ENCODE measurements at places on chromosomes 5 and 9. TPM values are rescaled to one million over a fixed set of nuclear protein-coding genes. Genes with fewer than 3 reads are reported as not detected.

SLC45A2 gene
- not detected for total RNA-seq

GALNT10 gene
- 44.1 TPM for total RNA-seq

FOXD4L4 gene
- 0.33 TPM for total RNA-seq

ENHO gene
- total RNA-seq: not detected

DNA sequence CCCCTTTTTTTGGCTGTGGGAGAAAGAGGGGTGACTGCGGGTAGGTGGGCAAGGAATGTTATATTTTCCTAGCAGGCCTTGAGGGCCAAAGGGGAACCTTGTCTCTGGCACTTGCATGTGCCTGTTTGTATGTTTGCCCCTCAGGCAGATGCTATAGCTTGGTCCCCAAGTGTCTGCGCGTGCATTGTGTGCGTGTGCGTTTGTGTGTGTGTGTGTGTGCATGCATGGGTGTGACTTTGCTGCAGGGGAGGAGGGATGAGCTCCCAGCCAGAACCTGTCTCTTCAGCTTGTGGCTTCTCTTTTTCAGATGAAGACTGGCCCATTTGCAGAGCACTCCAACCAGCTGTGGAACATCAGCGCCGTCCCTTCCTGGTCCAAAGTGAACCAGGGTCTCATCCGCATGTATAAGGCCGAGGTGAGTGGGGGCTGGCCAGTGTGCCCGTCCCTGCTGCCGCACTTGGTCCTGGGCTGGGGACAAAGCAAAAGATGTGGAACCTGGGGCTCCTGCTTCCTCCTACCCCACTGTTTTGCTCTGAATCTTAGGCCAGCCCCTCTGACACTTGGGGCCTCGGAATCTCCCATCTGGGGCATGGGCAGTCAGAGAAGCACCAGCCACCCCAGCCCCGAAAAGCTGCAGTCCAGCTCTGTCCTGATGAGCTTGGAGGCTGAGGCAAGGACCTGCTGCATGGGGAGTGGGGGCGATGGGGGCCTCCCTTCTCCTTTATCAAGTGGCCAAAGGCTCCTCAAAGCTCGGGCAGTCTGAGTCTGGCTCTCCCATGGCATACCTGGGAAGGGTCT, 31.1 kb downstream of the PTPA start:
- peaks cover 31% of the 10 kb centered on the region for H3K4me1 ChIP-seq
- no peaks in the 10 kb centered on the region for H3K36me3 ChIP-seq
- peak overlapping the region; percentile 66 for H3K27ac ChIP-seq

DNA sequence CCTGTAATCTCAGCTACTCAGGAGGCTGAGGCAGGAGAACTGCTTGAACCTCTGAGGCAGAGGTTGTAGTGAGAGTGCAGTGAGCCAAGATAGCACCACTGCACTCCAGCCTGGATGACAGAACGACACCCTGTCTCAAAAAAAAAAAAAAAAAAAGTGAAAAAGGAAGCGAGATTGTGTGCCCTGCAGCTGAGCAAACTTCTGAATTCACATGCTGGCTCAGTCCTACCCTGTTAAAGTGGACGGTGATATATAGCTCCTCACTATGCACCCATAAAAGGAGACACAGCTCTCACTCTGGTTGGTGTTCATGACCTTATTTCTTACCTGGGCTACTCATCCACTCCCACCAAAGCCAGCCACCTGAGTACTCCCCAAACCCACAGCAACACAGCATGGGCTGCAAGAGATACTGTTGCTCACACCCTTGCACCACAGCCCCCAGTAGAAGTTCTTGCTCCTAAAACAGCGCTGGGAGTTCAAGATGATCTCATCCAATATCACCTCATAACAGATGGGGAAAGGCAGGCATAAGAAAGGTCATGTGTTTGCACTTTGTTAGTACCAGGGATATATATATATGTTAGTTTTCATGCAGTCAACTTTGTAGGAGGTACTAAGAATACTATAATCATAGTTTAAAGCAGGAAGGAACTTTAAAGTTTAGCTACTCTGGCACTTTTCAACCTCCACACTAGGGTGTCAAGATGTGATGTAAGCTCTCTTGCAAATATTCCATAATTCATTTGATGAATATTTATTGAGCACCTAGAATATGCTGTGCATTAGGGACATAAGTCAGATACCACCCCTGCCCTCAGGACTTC, 4.0 kb downstream of the TTLL11 start:
- H3K4me3 ChIP-seq: no peak overlapping the region
- no peak for DNase-seq
- H3K4me1 ChIP-seq: peaks cover 31% of the 10 kb centered on the region
- peaks cover 1% of the 10 kb centered on the region for H3K27me3 ChIP-seq

DNA sequence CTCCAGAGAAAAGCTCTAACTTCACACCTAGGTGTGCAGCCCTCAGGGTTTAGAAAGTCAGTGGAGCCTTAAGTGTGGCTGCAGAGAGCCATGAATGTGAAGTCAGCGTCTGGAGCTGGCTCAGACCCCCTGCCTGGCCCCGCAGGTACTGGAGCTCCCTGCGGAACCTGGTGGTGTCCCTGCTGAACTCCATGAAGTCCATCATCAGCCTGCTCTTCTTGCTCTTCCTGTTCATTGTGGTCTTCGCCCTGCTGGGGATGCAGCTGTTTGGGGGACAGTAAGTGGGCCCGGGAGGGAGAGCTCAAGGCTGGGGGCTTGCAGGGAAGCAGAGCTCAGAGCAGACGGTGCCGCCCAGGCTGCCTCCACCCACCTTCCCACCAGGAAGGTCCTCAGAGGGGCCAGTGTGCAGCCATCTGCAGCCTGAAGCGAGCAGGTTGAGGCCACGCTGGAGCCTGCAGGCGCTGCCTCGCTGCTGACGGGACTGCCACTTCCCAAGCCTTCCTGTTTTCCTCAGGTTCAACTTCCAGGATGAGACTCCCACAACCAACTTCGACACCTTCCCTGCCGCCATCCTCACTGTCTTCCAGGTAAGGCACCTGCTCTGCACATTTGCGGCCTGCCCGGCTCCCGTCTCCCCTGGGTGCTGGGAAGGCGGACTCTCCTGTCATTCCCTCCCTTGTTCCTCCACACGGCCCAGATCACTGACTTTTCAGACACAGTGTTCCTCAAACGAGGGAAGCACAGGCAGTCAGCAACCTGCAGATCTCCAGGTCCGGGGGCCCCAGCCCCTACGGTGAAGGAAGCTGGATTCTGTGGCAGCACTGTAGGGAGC, 108.9 kb downstream of the CACNA1B start:
- H3K27me3 ChIP-seq: peaks cover 28% of the 10 kb centered on the region
- no peaks in the 10 kb centered on the region for H3K36me3 ChIP-seq
- DNase-seq: no peak
- H3K4me3 ChIP-seq: no peak overlapping the region
- no peak overlapping the region for H3K27ac ChIP-seq

- DNase-seq: no peak
- no peak overlapping the region for H3K27ac ChIP-seq
- H3K4me1 ChIP-seq: no peaks in the 10 kb centered on the region
- H3K4me3 ChIP-seq: no peak overlapping the region
Measured at GRCh38 chr5:149147676-149148075, 6.4 kb downstream of the ABLIM3 start.

GRCh38 chr5:132143148-132143547, 69.6 kb downstream of the CSF2 start:
- no peaks in the 10 kb centered on the region for H3K27me3 ChIP-seq
- H3K27ac ChIP-seq: no peak overlapping the region
- H3K4me3 ChIP-seq: no peak overlapping the region
- no peaks in the 10 kb centered on the region for H3K4me1 ChIP-seq

- no peaks in the 10 kb centered on the region for H3K36me3 ChIP-seq
- H3K4me1 ChIP-seq: no peaks in the 10 kb centered on the region
- no peak for DNase-seq
- H3K27me3 ChIP-seq: peaks cover 7% of the 10 kb centered on the region
Measured at GRCh38 chr9:76987594-76988200, 31.8 kb upstream of the FOXB2 start.

DNA sequence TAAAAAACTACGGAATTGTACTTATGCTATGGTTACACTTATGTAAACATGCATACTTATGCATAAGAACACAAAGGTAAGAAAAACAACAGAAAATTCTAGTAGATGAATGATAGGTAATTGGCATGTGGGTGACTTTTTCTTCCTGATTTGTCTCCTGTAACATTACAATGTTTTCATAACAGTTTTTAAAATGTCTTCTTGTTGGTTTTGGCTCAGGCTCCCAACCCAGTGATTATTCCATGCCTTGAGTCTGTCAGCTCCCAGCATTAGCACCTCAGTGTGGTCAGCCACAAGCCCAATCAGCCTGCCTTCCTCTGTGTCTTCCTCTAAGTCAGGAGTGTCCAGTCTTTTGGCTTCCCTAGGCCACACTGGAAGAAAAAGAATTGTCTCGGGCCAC, 7.9 kb upstream of the FOXE1 start:
- peaks cover 54% of the 10 kb centered on the region for H3K27me3 ChIP-seq
- no peaks in the 10 kb centered on the region for H3K36me3 ChIP-seq
- no peak overlapping the region for H3K4me3 ChIP-seq
- H3K27ac ChIP-seq: no peak overlapping the region

DNA sequence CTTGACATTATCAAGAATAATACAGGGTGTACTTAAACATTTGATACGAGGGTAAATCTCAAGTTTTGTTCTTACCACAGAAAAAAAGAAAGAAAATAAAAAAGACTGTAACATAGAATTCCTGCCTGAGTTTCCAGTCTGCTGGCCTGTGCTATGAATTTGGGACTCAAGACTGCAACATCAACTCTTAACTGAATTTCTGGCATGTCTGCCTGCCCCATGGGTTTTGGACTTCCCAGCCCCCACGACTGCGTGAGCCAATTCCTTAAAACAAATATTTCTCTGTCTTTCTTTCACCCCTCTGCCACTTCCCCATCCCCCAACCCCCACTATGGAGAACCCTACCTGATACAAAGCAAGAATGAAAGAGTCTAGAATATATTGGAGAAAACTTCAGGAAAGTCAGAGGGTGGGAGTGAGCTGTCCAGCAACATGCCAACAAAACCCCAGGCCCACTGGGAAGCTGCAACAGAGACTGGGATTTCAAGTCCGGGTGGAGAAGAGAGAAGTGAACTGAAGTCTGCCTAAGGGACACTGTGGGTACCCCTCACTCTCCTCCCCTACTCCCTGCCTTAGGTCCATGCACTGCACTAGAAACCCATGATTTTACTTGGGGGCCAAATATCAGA, 43.0 kb downstream of the MARCHF3 start:
- H3K27me3 ChIP-seq: no peaks in the 10 kb centered on the region
- no peak for DNase-seq
- no peaks in the 10 kb centered on the region for H3K36me3 ChIP-seq
- peak overlapping the region; percentile 75 for H3K27ac ChIP-seq

- peaks cover 5% of the 10 kb centered on the region for H3K27me3 ChIP-seq
- DNase-seq: no peak
- no peak overlapping the region for H3K27ac ChIP-seq
- no peak overlapping the region for H3K4me3 ChIP-seq
- no peaks in the 10 kb centered on the region for H3K4me1 ChIP-seq
Measured at GRCh38 chr5:167945542-167946384, 345.7 kb upstream of the WWC1 start.

GRCh38 chr5:150082374-150082773, 4.0 kb downstream of the CSF1R start:
- H3K27me3 ChIP-seq: peaks cover 27% of the 10 kb centered on the region
- no peak overlapping the region for H3K27ac ChIP-seq
- H3K36me3 ChIP-seq: no peaks in the 10 kb centered on the region
- H3K4me3 ChIP-seq: no peak overlapping the region
- H3K4me1 ChIP-seq: peaks cover 14% of the 10 kb centered on the region

DNA sequence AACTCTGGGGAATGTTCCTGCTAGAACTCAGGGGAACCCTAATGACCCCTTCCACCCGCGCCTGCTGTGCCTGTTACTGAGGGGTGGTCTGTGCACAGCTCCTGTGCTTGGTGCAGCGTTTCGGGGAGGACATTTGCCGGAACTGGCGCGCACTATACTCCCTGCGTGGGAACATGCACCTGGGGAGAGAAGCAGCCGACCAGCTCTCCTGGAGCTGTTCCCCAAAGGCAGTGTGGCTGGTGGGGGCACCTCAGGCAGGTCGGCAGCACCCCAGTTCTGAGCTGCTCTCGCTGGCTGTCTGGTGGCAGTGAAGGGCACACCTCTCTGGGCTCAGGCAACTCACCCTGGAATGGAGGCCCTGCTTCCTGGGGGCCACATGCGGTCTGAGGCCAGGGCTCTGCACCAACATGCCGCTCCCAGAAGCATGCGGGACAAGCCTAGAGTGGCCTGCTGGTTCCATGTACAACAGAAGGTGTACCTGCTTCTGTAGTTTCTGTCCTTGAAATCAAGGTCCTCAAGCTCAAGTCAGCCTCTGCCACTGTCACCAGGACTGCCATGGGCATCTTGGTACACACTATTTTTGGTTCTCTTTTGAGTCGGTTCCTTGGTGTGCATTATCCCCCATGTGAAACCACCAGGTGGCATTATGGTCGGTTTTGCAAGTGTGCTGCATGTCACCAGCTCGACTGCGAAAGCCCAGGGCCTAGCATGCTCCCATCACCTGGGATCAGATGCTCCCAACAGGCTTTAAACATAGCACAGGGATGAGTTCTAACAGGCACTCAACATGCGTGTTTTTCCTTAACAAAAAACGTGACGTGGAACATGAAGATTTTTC, 7.8 kb upstream of the MRNIP start:
- DNase-seq: no peak
- H3K27me3 ChIP-seq: no peaks in the 10 kb centered on the region
- H3K4me3 ChIP-seq: no peak overlapping the region
- H3K27ac ChIP-seq: peak overlapping the region; percentile 43
- no peaks in the 10 kb centered on the region for H3K36me3 ChIP-seq

- H3K4me1 ChIP-seq: no peaks in the 10 kb centered on the region
- H3K27ac ChIP-seq: no peak overlapping the region
- H3K4me3 ChIP-seq: no peak overlapping the region
- H3K27me3 ChIP-seq: peaks cover 20% of the 10 kb centered on the region
- DNase-seq: no peak
Measured at GRCh38 chr9:135078361-135078821, 9.1 kb upstream of the OLFM1 start.

DNA sequence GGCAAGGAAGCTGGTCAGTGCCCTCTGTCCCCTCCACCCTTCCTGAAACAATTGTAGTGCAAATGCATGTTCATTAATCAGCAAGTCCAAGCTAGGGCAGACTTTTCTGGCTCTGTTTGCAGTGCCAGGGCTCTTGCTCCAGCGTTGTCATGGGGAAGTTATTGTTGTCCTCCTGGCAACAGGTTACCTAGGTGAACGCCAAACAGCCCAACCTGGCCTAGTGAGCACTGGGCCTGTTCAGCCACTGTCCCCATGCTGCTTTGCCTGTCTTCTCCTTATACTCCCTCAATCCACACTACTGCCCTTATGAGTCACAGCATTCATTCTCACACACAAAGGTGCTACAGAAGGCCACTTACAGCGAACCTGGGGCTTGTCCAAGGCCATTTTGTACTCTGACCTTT, 34.5 kb upstream of the GLIS3 start:
- no peak overlapping the region for H3K4me3 ChIP-seq
- no peak for DNase-seq
- H3K27me3 ChIP-seq: peaks cover 9% of the 10 kb centered on the region
- no peak overlapping the region for H3K27ac ChIP-seq
- peaks cover 2% of the 10 kb centered on the region for H3K4me1 ChIP-seq
